ENCODE measurements at places on chromosomes 2 and 18. TPM values are rescaled to one million over a fixed set of nuclear protein-coding genes. Genes with fewer than 3 reads are reported as not detected.

DNA sequence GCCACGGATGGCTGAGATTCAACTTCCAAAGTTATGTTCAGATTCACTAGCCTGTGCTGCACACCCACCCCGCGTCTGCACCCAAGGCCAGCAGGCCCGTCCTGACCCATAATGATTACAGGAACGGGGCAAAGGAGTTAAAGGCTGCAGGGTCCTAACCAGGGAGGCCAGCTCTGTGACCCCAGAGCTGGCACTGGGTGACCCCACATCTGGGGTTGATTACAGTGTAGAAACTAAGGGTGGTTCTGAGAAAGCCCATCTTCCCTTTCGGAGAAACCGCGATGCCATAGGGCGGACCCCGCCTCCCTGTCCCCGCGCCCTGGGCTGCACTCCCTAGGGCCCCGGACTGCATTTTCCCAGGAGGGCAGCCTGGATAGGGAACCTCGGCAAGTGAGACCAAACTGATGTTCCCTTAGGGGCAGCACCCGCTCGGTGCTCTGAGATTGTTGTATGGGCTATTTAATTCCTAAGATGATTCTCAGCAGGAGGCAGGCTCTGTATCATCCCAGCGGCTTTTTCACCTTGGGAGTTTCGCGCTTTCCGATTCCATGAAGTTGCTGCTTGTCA lies 2.2 kb upstream of the GPR148 start:
- DNase-seq = no peak

Gene GCG
- polyA plus RNA-seq = not detected

- peak; percentile 6 for DNase-seq
Observed at GRCh38 chr2:163558251-163559021, 177.4 kb downstream of the FIGN start.

GRCh38 chr2:230441227-230441897 lies 25.4 kb downstream of the SP100 start:
- peak; percentile 82 for DNase-seq

Gene BMP10
- not detected for polyA plus RNA-seq

GRCh38 chr2:112831946-112832840 lies 4.4 kb downstream of the IL1B start:
- peak; percentile 14 for DNase-seq

GRCh38 chr2:231556981-231557380 lies 26.7 kb upstream of the NMUR1 start:
- no peak for DNase-seq

Gene MYOM1
- polyA plus RNA-seq = 0.08 TPM

Gene FRZB
- polyA plus RNA-seq = 0.03 TPM

GRCh38 chr2:189951791-189952535 lies 110.6 kb downstream of the MSTN start:
- peak; percentile 91 for DNase-seq

DNA sequence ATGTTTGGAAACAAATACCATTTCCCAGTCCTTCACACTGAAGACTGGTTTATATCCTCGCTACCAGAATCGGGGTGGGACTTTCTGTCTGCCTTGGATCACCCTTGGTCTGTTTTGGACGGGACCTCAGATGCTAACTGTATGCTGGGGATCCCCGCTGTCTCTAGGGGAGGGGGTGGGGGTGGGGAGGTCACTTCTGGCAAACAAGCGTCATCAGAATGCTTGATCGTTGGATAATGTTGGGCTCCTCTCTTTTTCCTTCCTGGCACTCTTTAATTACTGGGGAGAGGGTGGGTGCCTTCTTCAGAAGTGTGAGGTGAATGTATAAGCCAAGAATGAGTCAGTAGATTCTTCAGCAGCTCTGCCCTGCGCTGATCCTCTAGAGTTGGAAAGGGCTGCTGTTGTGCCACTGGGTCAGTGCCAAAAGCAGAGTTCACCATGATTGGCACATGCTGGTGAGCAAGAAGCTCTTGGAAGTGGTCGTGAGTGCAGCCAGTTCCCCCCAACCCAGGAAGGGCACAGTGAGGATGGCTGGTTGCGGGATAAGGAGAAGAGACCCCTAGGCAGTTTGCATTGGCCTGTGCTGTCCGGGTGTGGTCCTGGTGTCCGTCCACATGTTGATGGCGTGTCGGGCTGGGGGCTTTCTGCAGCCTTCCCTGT lies 32.2 kb downstream of the DGKD start:
- peak; percentile 20 for DNase-seq

DNA sequence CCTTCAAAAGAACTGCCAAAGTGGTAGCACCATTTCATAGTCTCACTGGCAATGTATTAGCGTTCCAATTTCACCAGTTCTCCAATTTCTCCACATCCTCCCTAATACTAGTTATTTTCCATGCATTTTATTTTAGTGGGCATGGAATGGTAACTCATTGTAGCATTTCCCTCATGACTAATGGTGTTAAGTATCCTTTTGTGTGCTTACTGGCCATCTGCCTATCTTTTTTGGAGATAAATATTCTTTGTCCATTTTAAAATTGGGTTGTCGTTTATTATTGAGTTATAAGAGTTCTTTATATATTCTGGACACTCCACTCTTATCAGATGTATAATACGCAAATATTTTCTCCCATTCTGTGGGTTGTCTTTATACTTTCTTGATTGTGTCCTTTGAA lies 107.1 kb downstream of the THADA start:
- peak; percentile 39 for DNase-seq

GRCh38 chr2:217261452-217261851 lies 401.6 kb upstream of the TNP1 start:
- peak; percentile 69 for DNase-seq

DNA sequence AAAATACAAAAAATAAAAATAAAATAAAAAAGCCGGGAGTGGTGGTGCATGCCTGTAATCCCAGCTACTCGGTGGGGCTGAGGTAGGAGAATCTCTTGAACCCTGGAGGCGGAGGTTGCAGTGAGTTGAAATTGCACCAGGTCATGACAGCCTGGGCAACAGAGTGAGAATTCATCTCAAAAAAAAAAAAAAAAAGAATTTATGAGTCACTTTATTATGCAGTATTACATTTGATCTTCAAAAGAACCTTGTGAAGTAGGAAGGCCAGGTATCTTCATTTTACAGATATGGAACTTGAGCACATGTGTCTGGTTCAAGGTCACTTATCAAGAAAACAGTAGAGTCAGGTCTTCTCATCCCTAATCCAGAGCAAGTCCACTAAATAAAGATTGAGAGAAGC lies 459.4 kb upstream of the HNRNPA3 start:
- DNase-seq = no peak

DNA sequence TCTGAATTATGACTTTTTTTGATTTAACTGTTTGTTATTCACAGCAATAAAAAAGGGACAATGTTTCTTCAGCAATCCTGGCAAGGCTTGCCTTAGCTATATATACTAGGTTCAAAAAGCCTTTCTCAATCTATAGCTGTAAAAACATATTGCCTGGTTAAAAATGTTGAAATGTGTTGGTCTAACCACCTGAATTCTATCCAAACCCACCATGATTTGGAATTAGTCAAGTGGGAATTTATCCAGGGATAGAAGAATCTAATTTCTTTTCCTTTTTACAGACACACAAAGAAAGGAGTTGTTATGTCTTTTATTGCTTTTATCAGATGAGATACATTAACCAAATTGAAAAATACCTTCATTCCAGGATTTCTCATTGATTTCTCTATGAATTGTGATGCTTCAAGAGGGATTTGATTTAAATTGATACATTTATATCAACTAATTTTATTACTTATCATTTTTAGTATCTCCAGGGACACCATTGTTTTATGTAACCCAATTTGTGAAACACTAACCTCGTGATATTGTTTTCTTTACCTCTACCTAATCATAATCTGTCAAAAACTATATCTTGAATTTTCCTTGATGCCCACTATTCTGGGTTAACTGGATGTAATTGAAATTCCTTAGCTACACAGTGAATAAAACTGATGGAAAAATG lies 88.1 kb downstream of the LRP1B start:
- DNase-seq = no peak

Gene PLCD4
- polyA plus RNA-seq = 2.2 TPM

GRCh38 chr2:60840880-60841279 lies 40.5 kb upstream of the REL start:
- DNase-seq = no peak

Gene DSC3
- polyA plus RNA-seq = 0.04 TPM

DNA sequence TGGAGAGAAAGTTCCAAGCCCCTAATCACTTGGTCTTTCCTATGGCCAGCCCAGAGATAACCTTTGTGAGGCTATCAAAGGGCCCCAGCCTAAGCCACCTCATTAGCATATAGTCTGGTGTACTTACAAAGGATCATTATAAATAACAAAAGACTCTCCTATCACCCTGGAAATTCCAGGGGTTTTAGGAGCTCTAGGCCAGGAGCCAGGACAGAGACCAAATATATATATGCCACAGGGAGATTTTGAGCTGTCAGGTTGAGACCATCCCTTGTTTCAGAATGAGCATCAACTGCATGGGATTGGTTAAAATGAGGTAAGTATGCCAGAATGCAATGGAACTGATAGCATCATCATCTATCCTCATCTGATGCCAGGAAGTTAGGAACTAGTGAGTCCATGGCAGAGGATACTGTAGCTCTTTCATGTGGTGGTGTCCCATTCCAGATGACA lies 32.1 kb upstream of the CHRNA1 start:
- DNase-seq = no peak
